ENCODE measurements at places on chromosomes 11 and 22.

GRCh38 chr22:31846161-31847115 lies 92.6 kb downstream of the DEPDC5 start:
- peak; percentile 5 for DNase-seq

DNA sequence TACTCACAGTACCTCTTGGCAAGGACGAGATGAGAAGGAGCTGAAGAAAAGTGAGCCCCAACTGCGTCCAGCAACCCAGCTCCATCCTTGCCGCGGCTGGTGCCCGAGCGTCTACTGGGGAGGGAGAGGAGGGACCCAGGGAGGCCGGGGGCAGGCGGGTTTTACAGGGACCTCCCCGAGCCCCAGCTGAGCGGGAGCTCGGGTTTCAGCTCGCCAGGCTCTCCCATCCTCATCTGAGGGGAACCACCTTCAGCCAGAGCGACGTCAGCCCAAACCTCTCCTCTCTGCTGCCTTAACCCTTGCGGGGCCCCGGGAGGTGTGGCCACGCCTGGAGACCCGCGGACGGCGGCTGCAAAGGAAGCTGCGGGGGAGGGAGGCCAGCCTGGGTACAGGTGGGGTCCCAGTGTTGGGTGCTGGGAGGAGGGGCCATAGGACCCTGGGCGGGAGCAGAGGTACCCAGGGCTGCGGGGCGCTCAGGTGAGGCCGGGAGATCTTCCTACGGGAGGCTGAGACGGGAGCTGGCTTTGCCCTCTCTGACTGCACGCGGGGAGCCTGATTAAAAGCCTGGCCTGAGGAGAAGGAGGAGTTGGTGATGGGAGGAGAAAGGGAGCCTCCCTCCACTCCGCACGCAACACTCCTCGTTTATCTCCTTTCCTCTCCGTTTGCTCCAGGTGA lies at the start of gene PAMR1:
PAMR1 (minus strand) TSS at position 116 of the 675 bp plus-strand sequence; CDS start at position 85, 31 bp downstream.
- peak; percentile 38 for DNase-seq

DNA sequence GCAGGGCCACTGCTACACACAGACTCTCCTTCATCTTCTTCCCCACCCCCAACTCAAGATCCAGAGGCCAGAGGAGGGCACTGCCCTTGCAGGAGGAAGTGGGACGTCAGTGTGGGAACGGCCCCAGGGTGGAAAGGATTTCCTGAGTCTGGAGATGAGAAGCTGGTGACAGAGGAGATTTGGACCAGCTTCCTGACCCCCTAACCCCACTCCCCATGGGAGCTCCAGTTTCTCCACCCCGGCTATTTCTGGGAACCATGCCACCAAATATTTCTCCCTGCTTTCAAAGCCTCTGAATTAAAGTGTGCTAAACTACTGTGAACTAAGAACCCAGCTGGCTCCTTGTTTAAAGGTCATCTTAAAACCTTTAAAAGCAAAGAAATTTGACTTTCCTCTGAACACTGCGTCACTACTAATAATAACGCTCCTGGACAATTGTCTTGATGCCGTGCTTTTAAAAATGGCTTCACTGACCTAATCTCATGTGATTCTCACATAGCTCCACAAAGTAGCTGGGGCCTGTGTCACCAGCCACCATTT lies 46.6 kb downstream of the CWC15 start:
- DNase-seq = no peak

- DNase-seq = no peak
Measured at GRCh38 chr11:126011265-126011664, 51.4 kb downstream of the CDON start.

DNA sequence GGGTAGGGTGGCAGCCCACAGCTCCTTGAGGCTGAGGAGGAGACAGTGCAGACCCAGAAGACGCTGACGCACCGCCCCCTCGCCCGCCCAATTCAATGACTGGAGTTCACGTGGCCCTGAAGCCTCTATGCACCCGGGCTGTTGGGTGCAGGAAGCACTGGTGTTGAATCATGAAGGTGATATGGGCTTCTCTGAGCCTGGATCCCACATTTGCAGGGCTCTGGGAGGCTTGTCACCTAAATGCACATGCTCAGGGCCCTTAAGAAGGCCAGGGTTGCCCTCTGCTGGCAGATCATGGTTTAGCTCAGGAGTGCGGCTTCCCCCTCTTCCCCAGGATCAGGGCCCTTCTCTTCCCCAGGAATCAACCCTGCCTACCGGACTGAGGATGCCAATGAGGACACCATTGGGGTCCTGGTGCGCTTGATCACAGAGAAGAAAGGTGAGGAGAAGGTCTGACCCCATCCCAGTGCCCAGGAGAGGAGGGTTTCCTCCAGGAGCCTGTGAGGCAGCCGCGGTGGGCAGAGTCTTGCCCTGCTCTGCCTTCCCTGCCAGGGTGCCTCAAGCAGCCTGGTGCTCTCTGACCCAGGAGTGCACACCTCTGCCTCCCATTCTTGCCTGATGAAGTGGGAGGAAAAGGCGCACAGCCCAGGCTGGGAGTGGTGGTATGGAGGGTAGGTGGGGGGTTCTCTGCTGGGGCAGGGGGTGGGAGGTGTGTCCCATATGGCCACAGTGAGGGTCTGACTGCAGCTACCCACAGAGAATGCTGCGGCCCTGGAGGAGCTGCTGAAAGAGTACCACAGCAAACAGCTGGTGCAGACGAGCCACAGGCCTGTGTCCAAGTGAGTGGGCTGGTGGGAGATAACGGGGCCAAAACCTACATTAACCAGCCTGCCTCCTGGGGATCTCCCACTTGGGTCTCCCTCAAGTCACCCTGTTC lies 17.5 kb downstream of the RELT start:
- DNase-seq = peak; percentile 67

DNA sequence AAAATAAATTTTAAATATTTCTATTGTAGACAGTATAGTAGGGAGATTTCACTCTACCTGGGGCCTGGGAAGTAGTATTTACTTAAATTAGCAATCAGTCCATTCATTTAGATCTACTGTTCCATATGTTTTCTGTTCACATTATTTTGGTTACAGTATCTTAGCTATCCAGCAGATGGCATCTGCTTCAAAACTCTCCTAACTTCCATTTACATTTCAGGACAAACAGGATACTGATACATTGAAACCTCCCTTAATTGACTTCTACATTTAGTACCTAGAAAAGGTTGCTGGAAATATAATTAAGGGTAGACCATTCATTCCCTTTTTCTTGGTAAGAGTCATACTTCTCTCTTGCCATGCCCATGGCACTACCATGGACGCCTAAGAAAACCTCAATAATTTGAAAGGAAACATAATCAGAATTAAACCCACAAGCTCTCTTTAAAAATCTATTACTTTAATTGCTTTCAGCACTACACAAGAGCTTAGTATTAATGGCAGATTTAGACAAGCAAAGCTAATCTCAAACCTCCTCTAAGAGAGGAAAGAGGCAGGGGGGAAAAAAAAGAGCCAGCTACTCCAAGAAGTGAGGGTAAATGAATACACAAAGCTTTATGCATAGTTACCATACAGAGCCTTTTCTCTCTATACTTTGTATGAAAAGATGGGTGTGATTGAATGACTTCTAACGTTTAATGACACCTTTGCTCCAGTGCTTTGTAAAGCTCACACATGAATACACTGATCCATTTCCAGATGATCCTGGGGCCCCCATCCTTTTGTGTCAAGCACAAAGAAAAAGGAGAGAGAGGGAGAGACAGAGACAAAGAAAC lies 131.2 kb upstream of the MTMR2 start:
- DNase-seq = no peak

- no peak for DNase-seq
Measured at GRCh38 chr11:104329078-104329665, 165.2 kb upstream of the PDGFD start.

DNA sequence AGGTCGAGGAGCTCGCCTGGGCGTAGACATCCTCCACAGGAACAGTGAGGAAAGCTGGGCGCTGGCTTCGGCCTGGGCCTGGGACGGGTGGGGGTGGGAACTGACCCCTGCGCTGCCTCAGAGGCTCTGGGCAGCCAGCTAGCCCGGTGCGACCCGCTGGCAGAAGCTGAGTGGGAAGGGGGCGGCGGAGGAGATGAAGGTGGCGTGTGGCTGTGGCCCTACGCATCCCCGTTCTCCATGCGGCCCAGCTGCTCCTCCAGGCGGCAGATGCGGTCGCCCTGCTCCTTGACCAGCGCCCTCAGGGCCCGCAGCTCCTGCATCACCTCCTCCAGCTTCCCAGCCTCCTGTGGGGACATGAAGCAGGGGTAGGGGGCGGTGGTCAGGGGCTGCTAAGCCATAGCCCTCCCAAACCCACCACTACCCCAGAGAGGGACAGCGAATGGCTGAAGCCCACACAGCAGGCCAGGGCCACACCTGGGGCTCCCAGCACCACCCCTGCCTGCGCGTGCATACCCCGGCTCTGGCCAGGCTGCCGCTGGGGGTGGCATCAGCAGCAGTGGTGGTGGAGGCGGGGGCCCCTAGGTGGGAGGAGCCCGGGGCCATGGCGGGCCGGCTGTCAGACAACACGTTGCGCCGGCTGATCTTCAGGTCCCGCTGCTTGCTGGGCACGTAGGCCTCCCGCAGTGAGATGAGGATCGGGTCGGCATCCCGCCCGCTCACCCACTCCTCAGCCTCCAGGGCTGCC lies 848 bp upstream of the PTPRCAP start:
- no peak for DNase-seq

- DNase-seq = no peak
Measured at GRCh38 chr22:30325065-30325720, 1.5 kb downstream of the TBC1D10A start.

DNA sequence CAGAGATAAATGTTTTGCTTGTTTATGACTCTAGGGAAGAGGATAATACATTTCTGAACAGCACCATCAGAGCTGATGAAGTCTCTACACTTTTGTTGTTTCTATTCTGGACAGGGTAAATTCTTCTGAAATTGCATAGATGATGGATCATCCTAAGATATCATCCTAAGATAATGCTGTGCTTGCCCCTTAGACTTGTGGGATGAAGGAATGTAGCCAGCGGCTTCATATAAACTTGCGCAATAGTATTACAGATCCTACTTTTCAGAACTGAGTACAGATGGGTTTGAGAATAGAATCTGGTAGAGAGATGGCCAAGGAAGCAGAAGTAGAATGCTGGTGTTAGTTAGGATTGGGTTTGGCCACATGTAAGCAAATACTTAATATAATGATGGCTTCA lies 61.0 kb downstream of the NCAM1 start:
- no peak for DNase-seq

DNA sequence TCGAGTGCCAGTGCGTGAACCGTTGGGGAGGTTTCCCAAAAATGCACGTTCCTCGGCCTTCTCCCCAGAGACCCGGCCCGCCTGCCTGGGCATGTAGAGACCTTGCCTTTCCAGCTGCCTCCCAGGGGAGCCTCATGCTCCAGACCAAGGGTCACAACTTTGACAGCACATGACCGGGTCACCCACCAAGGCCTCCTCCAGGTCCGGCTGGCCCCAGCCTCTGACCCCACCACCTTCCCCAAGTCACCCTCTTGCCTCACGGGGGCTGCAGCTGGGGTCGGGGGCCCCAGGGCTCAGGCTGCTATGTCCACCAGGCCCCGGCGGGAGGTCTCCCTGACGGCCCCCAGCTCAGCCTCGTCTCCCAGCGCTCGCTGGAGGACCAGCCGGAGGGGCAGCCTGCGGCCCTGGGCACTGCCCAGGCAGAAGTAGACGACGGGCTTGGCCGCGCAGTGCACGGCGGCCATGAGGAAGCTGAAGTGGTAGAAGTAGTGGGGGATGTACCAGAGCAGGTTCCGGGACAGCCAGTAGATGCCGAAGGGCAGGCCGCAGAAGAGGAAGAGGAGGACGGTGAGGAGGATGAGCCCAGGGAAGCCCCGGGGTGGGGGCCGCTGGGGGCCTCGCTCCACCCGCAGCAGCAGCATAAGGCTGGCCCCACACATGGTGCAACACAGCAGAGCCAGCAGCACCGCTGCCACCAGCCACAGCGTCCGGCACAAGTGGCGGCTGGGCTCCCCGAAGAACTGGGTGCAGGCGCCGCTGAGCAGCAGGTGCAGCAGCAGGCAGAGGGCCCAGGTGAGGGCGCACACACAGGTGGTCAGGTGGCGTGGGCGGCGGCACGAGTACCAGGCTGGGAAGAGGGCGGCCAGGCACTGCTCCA lies 4.4 kb downstream of the MRGPRE start:
- no peak for DNase-seq

GRCh38 chr22:23220485-23221350 lies 40.4 kb downstream of the BCR start:
- no peak for DNase-seq

Measured in NCI-H146 (cell line).